Right ventricle myocardium inferior (tissue), 1 donor: ENCODE measurements at places on chromosomes 6 and 20. TPM values are rescaled to one million over a fixed set of nuclear protein-coding genes. Genes with fewer than 3 reads are reported as not detected.

GRCh38 chr6:163718537-163718936 lies 304.0 kb downstream of the QKI start:
- no peak for DNase-seq

- no peak for DNase-seq
Measured at GRCh38 chr6:160076009-160076408, 45.6 kb upstream of the SLC22A1 start.

- no peak for DNase-seq
Measured at GRCh38 chr6:167136376-167136775, 13.5 kb downstream of the CCR6 start.

DNA sequence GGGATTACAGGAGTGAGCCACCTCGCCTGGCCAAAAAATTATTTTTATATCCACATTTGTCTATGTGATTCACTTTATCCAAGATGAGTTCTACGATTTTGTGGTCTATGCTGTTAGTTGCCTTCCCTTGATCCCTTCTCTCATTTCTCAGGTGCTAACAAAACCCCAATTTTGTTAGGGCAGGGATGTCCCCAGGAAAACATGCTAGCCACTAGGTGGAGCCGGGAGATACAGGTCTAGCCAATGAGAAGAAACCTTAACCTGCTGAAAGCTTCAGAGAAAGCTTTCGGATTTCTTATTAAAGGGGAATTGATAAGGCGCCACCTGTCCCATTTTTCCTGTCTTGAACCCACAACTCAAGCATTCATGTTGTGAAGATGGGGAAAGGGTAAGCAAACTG lies 167.4 kb upstream of the OLIG3 start:
- DNase-seq, result no peak

- DNase-seq, result no peak
Measured at GRCh38 chr6:56400273-56400672, 152.9 kb upstream of the COL21A1 start.

GRCh38 chr6:22928775-22929174 lies 359.4 kb downstream of the HDGFL1 start:
- no peak for DNase-seq

GRCh38 chr20:49781676-49782075 lies 31.0 kb upstream of the SLC9A8 start:
- no peak for DNase-seq

DNA sequence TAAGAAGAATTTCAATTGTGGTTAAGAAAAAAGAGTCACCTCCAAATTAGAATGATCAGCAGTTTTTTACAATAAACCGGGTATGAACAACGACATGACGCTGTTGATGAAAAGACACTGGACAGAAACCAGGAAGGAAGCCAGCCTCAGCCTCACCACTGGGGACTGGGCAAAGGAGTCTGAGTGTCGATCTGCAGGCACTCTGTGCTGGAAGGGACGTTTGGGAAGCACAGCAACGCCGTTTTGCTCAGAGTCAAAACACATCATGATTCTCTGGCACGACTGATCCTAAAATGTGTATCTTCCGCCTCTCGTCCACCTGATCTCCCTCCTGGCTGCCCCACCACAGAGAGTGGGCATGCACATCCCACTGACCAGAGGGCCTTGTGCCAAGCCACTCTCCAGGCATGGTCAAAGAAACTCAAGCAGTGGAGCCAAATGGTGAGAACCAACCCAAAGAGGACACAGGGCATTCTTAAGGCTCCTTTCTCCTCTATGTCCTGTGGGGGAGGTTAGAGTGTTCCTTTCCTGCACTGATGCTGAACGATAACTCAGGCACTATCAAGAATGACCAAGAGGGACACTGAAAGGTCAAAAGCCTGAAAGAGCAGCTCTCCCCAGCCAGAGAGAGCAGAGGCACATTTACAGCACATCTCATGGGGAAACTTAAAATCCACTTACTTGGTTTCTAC lies 68.8 kb downstream of the AGPAT4 start:
- no peak for DNase-seq

GRCh38 chr6:71588490-71588889 lies 297.9 kb upstream of the RIMS1 start:
- DNase-seq, result no peak

COL11A2 gene
- 1.1 TPM for total RNA-seq

ERVFRD-1 gene
- total RNA-seq, result 0.14 TPM

UBE3D gene
- total RNA-seq, result 2.3 TPM

RPP21 gene
- 33.6 TPM for total RNA-seq

AIF1 gene
- total RNA-seq, result 22.1 TPM

CCN2 gene
- 12.5 TPM for total RNA-seq

VWA7 gene
- 12.1 TPM for total RNA-seq
